Activated naive CD4-positive, alpha-beta T cell treated with anti-CD3 and anti-CD28 coated beads for 36 hours (primary cell): ENCODE measurements at places on chromosomes 2 and 18.

- no peak for DNase-seq
Observed at GRCh38 chr2:143550500-143550899, 421.3 kb downstream of the ARHGAP15 start.

DNA sequence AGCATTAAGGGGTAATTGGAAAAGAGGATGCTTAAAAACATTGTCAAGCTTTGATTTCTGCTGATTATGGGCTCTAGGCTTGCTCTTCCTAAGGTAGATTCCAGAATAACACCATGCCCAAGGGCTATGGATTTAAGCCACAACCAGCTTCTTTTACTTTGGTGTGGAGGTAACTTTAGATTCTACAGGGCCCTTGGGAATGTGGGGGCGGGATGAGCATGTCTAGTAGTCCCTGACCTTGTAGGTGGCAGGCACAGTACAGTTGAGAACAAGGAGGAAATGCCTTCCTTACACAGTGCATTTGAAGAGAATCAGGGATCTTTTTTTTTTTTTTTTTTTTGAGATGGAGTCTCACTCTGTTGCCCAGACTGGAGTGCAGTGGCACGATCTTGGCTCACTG is 364.2 kb downstream of the NYAP2 start:
- no peak for DNase-seq

DNA sequence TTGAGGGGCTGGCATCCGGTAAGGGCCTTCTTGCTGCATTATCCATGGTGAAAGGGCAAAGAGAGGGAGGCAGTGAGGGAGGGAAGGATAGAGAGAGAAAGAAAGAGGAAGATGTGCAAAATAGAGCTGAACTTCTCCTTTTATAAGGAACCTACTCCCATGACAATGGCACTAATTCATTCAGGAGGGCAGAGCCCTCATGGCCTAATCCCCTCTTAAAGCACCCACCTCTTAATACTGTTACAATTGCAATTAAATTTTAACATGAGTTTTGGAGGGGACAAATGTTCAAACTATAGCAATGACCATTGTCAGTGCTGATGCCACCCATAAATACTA is 60.2 kb downstream of the CXCR4 start:
- no peak for DNase-seq

- DNase-seq, result no peak
Observed at GRCh38 chr2:56230156-56230555, 46.4 kb downstream of the CCDC85A start.
